ENCODE measurements at places on chromosomes 11 and 22. TPM values are rescaled to one million over a fixed set of nuclear protein-coding genes. Genes with fewer than 3 reads are reported as not detected.
A peak's percentile ranks its signal among the peaks of the same experiment; 100 is the strongest.

DNA sequence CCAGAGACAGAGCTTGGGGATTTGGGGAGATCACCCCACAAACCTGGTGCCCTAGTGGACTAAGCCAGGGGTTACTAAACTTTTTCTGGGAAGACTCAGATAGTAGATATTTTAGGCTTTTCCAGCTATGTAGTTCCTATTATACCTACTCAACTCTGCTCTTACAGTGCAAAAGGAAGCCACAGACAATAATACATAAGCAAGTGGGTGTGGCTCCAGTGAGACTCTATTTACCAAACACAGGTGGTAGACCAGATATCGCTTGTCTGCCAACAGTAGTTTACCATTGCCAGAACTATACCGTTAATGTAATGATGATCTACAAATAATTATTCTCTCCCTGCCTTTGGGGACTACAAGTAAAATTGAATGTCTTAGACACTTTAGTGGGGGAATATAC is 6.9 kb downstream of the LDHC start:
- no peak overlapping the region for H3K4me3 ChIP-seq
- H3K4me1 ChIP-seq = peaks cover 5% of the 10 kb centered on the region
- no peak for DNase-seq

DNA sequence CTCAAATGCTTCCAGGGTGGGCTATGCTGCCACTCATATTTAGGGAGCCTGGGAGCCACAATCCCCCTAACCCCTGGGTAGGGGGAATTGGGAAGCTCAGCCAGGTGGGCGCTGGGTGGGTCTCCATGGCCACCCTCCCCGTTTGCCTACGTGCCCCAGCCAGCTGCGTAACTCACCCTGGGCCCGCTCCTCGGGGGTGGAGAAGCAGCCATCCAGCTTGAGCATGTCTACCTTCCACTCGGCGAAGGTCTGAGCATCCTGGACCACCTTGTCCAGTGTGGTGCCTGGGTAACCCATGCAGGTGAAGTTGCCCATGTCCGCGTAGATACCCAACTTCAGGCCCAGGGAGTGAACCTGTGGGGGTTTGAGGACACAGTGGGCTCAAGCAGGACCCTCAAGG is 3.7 kb downstream of the NAGA start:
- peaks cover 13% of the 10 kb centered on the region for H3K36me3 ChIP-seq
- peak; percentile 71 for DNase-seq
- peaks cover 19% of the 10 kb centered on the region for H3K4me1 ChIP-seq
- H3K27ac ChIP-seq = no peak overlapping the region
- no peaks in the 10 kb centered on the region for H3K27me3 ChIP-seq
- no peak overlapping the region for H3K4me3 ChIP-seq

GRCh38 chr11:114448749-114449482 is 9.6 kb downstream of the REXO2 start:
- H3K4me3 ChIP-seq = no peak overlapping the region
- H3K27ac ChIP-seq = peak overlapping the region; percentile 98
- H3K36me3 ChIP-seq = peaks cover 35% of the 10 kb centered on the region
- peaks cover 60% of the 10 kb centered on the region for H3K4me1 ChIP-seq
- DNase-seq = no peak
- no peaks in the 10 kb centered on the region for H3K27me3 ChIP-seq

DNA sequence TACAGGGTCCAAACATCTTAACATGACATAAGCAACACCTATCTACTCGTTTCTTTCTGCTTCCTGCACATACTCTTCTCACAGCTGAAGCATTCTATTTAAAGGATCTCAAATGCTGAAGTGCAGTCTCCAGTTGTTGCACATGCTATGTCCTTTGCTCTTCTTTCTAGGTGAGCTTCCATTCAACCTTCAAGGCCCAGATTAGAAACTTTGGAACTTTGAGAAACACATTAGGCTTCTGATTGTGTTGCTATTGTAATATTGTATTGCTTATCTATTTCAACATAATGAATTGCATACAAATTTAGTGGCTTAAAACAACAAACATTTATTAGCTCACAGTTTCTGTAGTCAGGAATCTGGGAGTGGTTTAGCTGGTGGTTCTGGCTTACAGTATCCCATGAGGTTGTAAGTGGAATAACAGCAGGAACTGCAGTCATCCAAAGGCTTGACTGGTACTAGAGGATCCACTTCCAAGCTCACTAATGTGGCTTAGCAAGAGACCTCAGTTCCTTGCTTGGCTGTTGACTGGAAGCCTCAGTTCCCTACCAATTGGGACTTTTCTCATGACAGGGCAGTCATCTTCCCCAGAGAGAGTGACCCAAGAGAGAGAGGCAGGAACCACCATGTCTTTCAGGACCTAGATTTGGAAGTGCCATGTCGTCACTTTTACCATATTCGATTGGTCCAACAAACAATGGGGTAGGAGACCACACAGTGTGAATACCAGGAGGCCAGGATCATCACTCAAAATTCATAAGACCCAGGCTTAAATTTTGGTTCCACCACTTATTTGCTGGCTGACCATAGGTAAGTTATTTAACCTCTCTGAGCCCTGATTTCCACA is 27.2 kb upstream of the RASSF10 start:
- no peak overlapping the region for H3K4me3 ChIP-seq
- no peak overlapping the region for H3K27ac ChIP-seq
- no peaks in the 10 kb centered on the region for H3K36me3 ChIP-seq
- no peak for DNase-seq
- H3K27me3 ChIP-seq = peaks cover 42% of the 10 kb centered on the region

- H3K4me3 ChIP-seq = peak overlapping the region; percentile 85
- DNase-seq = no peak
- H3K27me3 ChIP-seq = peaks cover 3% of the 10 kb centered on the region
- H3K36me3 ChIP-seq = no peaks in the 10 kb centered on the region
- H3K27ac ChIP-seq = peak overlapping the region; percentile 89
Observed at GRCh38 chr11:7512525-7513233, 1.1 kb upstream of the PPFIBP2 start.

DNA sequence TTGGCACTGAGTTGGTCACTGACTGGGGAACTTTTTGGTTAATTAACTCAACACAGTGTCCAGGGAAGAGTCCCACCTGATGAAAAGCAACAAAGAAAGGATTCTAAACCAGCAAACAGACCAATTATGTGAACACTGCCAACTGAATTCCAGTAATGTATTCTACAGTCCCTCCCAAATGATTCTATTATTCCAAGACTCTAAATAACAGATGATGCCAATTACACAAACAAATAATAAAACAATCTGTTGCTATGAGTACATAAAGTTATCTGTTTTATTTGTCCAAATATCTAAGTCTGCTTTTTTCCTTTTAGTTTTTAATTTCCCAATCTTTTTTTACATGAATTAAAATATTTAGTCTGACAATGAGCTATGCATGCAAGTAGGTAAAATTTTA is 98.3 kb upstream of the TP53AIP1 start:
- peaks cover 3% of the 10 kb centered on the region for H3K36me3 ChIP-seq
- no peaks in the 10 kb centered on the region for H3K4me1 ChIP-seq
- DNase-seq = no peak
- H3K4me3 ChIP-seq = no peak overlapping the region
- no peak overlapping the region for H3K27ac ChIP-seq
- no peaks in the 10 kb centered on the region for H3K27me3 ChIP-seq

- no peak for DNase-seq
- H3K4me3 ChIP-seq = no peak overlapping the region
- H3K27ac ChIP-seq = no peak overlapping the region
Observed at GRCh38 chr11:79794484-79795393, 353.9 kb upstream of the TENM4 start.

- peaks cover 7% of the 10 kb centered on the region for H3K4me1 ChIP-seq
- H3K4me3 ChIP-seq = no peak overlapping the region
- H3K36me3 ChIP-seq = no peaks in the 10 kb centered on the region
- DNase-seq = no peak
- H3K27ac ChIP-seq = no peak overlapping the region
Observed at GRCh38 chr11:118215262-118215661, 9.5 kb downstream of the JAML start.

- DNase-seq = no peak
- no peaks in the 10 kb centered on the region for H3K27me3 ChIP-seq
- peaks cover 62% of the 10 kb centered on the region for H3K4me1 ChIP-seq
- H3K27ac ChIP-seq = no peak overlapping the region
Observed at GRCh38 chr22:38266120-38266519, 6.7 kb downstream of the TMEM184B start.

DNA sequence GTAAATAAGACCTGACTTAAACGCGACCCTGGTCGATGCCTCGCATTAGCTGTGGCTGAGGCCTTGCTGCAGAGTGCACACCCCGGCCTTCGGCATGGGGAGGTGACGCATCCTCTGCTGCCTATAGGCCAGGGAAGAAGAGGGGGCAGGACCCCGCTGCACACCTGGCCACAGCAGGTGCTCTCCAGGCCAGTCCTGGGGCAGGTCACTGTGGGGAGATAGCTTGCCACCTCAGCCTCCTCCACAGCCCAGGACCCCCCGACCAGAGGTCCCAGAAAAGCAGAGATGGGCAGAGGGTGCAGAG is 12.7 kb downstream of the LRFN4 start:
- no peaks in the 10 kb centered on the region for H3K4me1 ChIP-seq
- no peaks in the 10 kb centered on the region for H3K36me3 ChIP-seq
- H3K27me3 ChIP-seq = no peaks in the 10 kb centered on the region
- H3K4me3 ChIP-seq = no peak overlapping the region
- H3K27ac ChIP-seq = no peak overlapping the region

Gene RBMXL2
- total RNA-seq = not detected

Gene TRIM44
- 68.7 TPM for total RNA-seq

Gene LUZP2
- 12.3 TPM for total RNA-seq

Gene ANO3
- not detected for total RNA-seq

Gene VWCE
- total RNA-seq = 4.1 TPM

Gene TUB
- total RNA-seq = 17.2 TPM

Gene OR4S1
- not detected for total RNA-seq

Gene GLYATL2
- not detected for total RNA-seq

Gene PAAF1
- total RNA-seq = 13.5 TPM

Gene SMCO4
- 21.3 TPM for total RNA-seq
